SK-N-DZ (cell line): ENCODE measurements at places on chromosomes 3 and 15.
A peak's percentile ranks its signal among the peaks of the same experiment; 100 is the strongest.

DNA sequence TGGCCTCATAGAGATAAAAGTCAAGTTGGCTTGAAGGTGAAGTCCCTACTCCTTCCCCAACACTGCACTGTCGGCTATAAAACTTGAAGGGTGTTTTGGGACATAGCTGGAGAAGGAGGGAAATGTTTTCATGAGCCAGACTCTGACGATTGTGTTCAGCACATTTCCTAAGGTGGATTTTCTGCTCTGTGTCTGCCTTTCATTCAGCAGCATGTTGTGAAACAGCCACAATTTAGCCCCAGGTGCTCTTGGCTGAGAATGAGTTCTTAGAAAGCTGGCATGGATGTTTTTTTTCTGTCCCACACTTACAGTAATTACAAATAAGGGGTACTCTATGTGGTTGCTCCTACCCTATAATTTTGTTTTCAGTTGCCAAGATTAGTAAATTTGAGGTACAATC lies 492.4 kb downstream of the MCTP2 start:
- DNase-seq = no peak

DNA sequence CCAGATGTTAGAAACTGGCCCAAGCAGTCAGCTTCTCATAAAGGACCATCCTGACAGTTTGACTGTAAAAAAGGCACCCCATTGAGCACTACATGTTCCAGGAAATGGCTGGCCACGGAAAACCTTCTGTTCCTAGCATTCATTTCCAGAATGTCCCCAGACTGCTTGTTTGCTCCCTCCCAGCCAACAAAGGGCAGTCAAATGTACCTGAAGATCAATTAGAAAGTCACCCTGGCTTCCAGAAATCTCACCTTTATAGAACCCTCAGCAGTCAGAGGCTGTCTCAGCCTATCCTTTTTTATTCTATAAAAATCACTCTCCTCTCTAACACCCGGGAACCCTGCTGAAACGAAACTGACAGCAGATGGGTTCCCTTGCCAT lies 784 bp upstream of the SAMMSON start:
- DNase-seq = no peak

- peak; percentile 79 for DNase-seq
Measured at GRCh38 chr3:129627350-129628168, 21.1 kb upstream of the PLXND1 start.

GRCh38 chr15:53627279-53627678 lies 132.2 kb downstream of the WDR72 start:
- DNase-seq = no peak

DNA sequence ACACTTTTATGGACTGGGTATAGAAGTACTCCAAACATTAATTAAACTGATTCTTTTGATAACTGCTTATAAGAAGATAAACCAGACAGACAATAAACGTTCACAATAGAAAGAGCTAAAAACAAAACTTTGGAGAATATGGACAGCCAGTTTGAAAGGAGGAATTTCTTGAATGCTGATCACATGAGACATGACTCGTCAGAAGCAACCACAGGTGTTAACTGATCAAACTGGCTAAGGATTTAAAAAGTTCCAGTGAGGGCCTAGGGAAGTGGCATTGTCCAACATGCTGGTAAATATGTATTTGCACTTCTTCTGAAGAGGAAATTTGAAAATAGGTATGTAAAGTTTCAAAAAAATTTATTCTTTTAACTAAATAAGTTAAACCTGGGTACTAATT lies 29.4 kb upstream of the AP3B2 start:
- DNase-seq = no peak

GRCh38 chr3:183579967-183580900 lies 24.7 kb upstream of the KLHL6 start:
- DNase-seq = no peak

DNA sequence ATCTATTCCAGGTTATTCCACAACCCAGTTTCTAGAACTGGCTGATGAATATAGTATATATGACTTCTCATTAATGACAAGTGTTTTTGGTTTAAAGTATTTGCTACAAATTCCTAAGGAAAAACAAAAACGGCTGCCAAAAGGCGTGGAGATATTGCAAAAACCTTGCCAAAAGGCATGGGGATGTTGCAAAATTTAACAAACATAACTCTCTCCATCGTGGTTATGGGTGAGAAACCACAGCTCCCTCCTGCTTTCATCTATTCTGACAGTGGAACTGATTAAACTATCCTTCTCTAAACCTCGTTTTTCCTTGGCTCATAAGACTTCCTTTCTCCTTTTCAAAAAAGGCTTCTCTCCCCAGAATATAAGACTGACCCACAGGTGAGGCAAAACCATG lies 342.0 kb upstream of the PDZRN3 start:
- no peak for DNase-seq

- DNase-seq = no peak
Measured at GRCh38 chr3:187630404-187630803, 39.8 kb downstream of the SST start.

GRCh38 chr15:89740137-89740536 lies 10.9 kb downstream of the MESP1 start:
- DNase-seq = peak; percentile 77

DNA sequence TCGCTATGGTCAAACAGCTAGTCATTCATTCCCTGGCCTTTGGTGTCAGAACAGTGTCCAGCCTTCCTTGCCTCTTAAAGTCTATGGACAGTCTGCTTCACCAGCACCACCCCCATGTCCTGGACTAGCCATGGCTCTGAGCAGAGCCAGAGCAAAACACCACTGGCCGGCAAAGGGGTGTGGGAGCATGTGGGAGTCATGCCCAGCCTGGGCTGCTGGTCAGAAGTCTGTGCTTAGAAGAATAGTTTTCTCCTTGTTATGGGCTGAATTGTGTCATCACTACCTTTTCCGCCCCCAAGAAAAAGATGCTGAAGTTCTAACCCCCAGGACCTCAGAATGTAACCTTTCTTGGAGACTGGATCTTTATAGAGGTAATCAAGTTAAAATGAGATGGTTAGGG lies 132.9 kb upstream of the LPP start:
- no peak for DNase-seq

- peak; percentile 73 for DNase-seq
Measured at GRCh38 chr15:58957101-58957973, 23.9 kb upstream of the SLTM start.

- DNase-seq = no peak
Measured at GRCh38 chr3:88263417-88264100, 113.8 kb downstream of the C3orf38 start.

GRCh38 chr3:65914740-65915367 lies 123.9 kb downstream of the MAGI1 start:
- DNase-seq = no peak

DNA sequence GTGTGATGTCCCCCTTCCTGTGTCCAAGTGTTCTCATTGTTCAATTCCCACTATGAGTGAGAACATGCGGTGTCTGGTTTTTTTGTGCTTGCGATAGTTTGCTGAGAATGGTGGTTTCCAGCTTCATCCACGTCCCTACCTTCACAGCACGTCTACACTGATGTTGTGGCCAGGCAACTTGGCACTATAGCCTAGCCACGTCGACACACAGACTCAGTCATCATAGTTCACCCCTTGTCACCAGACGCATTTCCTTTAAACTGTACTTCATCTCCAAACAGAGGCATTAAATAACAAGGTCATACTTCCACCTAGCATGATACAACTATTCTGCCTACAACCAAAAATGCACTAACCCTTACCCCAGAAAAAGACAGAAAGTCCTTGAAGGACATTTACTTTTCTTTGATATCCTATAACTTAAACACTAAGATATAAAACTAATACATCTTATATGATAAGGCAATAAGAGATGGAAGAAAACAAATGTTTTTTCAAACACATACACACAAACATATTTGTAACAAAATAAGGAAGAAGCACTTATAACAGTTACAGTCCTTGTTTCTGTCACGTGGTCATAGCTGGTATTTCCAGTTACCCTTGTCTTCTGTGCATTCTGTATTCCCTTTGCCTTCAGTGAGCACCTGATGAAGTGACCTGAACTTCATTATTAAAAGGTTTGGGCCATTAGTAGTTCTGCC lies 121.4 kb downstream of the KLF13 start:
- DNase-seq = no peak
